ENCODE measurements at places on chromosomes 2 and 18.

DNA sequence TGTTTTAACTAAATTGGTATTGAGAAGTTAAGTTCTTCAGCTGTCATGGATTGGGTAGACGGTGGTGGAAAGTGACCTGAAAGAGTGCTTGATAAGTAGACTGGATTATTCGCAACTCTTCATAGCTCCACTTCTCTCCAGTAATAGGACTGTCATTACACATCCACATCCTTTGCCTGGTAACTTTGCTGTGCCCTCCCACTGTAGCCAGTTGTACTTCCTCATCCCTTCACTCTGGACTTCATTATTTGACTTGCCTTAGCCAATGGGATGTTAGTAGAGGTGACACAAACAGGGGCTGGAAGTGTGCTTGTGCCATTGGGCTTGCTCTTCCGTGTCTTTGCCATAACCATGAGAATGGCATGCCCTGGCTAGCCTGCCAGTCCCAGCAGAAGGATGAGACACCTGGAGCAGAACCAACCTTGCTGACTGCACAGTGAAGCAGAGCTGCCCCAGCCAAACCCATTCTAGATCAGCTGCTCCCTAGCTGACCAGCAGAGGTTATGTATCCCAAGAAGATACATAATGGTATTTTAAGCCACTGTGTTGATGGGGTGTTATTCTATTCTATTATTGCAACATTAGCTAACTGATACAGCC is 16.9 kb downstream of the QPCT start:
- no peak for DNase-seq

DNA sequence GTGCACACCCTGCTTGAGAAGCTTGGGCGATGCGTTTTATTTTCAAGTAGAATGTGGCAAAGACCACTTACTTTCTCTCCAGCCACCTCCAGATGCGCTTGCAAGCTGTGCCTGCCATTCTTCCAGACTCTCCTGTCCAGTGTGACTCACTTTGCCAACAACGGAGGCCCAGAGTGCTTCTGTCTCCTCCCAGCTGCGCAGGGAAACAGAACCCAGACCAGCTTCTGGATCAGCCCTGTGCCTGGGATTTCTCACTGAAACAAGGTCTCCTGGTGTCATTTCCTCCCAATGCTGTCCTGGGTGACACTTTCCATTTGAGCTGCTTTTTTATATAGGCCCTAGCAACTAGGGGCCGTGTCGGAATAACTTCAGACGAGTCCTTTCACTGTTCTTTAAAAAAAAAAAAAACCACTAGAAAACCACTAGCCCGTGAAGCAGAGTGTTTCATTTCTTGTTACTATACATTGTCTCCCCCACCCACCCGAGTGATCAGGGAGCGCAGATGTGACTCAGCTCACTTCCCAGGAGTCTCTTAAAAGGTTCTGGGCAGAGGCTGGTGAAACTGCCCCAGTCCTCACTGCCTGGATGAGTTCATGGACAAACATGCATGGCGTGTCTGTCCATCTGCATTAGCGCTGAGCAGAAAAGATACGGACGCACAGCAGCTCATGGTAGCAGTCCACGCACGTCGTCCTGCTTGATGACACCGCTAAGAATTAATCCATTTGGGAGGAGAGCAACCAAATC is 25.3 kb upstream of the RPL31 start:
- DNase-seq = peak; percentile 83

DNA sequence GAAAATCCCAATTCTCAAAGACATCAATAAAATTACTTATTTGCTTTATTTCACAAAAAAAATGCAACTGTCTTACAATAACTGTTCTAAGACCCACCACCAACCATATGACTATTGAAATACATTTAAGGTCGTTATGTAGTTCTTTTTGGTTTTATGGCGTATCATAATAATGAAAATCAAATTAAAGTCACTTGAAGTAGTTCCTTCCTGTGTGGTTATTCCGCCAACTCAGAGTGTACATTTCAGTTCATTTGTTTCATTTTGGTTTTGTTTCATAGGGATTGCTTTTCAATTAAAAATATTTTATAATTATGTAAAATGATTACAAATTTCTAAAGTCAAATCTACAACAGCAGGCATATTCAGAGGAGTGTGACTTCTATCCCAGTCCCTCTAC is 45.9 kb upstream of the AAK1 start:
- DNase-seq = no peak

DNA sequence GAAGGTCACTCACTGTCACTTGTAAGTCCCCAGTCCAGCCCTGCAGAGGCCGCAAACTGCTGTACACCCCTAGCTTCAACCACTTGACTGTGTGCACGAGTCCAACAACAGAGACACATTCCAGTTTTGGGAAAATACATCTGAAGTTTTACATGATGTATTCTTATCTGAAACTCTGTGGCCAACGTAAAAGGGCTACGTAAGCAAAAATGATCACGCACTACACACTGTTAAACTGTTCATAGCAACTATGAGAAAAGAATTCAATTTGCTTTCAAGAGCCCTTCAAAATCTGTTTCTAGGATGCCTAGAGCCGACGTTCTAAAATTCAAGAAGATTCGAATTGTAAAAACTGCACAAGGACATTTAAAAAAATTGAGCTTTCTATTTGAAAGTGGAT is 26.0 kb downstream of the EDAR start:
- DNase-seq = no peak

- DNase-seq = no peak
Observed at GRCh38 chr2:236527159-236527630, 42.4 kb upstream of the ACKR3 start.

- no peak for DNase-seq
Observed at GRCh38 chr2:234483568-234484251, 13.2 kb downstream of the ARL4C start.

DNA sequence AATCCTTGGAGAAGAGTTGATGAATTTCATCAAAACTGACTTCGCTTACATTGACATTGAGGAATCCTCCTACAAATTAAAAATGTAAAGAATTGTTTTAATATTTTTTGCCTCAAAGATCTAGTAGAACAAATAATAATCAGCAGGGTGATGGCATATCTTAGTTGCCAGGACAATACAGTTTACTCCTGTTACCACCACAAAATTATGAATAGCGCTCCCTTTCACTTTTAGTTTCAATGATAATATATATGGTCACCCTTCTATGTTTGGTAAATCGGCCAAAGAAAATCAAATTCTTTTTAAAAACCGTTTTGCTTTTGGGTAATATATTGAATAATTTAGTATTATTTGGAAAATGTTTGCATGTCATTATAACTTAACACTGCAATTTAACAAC is 39.0 kb downstream of the B4GALT6 start:
- DNase-seq = no peak

GRCh38 chr2:68196120-68196716 is 38.5 kb downstream of the PNO1 start:
- DNase-seq = peak; percentile 80

DNA sequence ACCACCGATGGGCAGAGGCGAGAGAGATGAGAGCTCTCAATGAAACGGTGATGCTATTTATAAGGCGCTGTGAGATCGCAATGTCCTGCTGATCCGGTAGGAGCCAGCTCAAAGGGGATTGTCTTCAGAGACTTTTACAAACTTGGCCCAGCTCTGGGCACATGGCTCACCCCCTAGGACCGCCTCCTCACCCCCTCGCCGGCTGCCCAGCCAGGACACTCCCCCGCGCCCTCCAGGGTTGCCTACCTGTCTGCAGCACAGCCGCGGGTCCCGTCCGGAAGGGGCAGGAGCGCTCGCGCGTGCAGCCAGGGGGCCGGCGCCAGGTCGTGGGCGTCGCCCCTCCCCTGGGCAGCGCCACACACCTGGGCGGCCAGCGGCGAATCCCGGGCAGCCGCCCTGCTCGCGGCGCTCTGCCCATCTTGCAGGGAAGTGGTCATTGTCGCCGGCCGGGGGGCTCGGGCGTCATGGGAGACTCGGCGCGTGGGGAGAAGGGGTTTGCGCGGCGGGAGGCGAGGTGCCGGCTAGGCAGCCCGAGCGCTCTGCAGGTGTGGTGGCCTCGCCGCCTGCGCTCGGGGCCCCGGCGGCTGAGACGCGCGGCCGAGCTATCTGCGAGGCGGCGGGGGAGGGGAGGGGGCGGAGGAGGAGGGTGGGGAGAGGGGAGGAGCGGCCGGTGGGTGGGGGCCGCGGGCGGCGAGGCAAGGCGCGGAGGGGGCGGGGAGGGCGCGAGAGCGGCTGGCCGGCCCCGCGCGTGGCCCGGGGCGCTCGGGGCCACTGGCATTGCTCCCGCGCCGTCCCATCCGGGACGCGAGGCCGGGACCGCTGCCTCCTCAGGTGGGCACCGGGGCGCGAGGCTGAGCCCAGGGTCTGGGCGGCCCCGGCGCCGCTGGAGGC is at the start of gene GRB14:
Gene GRB14 (minus strand): TSS at position 610 of the 891 bp plus-strand sequence. CDS start 173 bp downstream, at position 437.
- peak; percentile 64 for DNase-seq

DNA sequence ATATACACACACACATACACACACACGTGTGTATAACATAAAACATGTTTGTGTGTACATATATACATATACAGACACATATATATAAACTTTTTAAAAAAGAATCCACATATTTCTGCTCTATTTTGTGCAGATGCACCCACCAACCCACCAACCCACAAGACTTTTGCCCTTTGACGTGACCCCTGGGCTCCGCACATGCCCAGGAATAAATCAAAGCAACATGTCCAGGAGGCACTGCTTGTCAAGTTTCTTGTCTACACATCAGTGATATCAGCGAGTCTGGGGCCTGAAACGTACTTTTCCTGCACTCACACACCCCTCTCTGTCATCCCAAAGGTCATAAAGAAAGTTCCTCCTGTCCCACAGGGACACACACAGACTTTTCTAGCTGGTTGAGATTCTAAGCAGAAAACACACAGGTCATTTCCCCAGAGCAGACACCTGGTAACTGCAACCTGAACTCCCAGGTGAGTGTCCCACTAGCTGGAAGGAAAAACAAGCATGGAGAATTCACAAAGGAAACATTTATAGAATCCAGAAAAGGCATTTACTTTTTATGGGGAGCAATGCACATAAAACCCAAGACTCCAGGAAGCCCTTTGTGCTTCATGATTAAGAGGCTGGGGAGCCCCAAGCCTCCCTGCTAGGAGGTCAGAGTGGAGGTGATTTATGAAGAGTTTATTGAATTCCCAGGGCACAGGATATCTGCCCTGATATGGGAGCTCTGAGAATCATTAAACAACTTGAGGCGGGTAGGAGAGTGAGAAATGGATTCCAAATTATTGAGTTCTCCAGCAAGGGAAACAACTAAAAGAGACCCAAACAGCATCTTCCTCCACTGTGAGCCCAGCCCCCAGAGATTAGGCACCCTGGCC is 211.6 kb downstream of the MGAT5 start:
- DNase-seq = no peak

DNA sequence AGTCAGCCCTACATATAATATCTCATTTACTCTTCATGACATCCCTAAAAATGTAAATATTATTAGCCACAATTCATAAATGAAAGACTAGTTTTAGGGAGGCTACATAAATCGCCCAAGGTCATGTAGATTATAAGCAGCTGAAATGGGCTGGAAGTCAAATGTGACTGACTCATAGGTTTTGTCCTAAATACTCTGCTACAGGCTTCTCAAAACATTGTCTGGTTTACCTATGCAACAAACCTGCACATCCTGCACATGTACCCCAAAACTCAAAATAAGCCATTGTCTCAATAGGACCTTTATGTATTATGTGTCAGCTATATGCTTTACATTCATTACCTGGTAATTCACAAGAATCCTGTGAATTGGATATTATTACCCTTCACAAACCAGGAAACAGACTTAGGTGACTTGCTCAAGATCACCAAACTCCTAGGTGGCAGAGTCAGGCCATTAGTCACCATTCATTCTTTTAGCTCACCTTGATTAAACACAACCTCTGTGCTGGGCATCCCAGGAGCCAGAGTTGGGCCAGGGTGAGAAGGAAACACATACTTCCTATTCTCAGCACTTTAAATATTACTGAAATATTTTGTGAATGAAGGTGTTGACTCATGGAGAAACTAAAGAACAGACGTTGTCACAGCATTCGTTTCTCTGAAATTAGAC is 69.4 kb upstream of the CPO start:
- DNase-seq = no peak

- no peak for DNase-seq
Observed at GRCh38 chr2:58899692-58900091, 658.6 kb upstream of the FANCL start.

- no peak for DNase-seq
Observed at GRCh38 chr2:88160517-88160916, 9.6 kb upstream of the THNSL2 start.

- DNase-seq = no peak
Observed at GRCh38 chr2:37563375-37564015, 107.9 kb downstream of the CDC42EP3 start.

DNA sequence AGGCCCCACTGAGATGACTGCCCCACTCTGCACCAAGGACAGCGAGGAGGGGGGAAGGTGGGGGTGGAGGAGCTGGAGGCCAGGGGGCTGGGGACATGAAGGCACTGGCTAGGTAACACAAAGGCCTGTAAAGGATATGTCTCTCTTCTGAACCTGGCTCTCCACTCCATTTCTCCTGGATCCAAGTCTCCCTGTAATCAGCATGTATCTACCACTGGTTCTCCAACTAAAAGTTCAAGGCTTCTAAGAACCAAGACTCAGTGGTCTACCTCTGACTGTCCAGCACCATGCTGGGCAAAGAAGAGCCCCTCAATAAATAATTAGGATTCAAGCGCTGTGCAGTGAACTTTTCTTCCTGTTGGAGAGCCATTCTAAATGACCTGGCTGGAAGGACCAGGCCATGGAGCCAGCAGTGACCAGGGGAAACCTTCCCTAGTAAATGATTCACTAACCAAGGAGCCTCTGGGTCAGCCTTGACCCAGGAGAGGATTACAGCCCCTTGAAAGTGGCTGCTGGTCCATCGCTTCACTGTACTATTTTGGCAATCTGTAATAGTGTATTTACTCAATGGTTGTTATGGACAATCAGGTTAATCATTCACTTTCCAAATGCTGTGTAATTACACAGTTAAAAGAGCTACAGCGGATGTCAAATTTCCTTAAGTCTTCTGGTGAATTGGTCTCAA is 73.2 kb downstream of the BCL11A start:
- DNase-seq = no peak

- DNase-seq = no peak
Observed at GRCh38 chr2:17853799-17854198, 24.7 kb upstream of the KCNS3 start.

DNA sequence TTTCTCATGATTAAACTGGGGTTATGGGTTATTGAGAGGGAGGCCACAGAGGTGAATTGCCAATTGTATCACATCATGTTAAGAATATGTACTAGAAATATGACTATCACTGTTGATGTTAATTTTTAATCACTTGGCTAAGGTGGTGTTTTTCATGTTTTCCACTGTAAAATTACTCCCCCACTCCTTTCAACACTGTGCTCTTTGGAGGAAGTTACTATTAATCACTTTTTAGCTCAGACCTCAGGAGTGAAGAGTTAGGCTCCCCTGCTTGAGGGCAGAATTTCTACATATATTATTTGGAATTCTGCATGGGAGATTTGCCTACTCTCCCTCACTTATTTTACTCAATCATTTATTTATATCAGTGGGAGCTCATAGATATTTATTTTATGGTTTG is 76.0 kb upstream of the OSR1 start:
- DNase-seq = no peak

- no peak for DNase-seq
Observed at GRCh38 chr2:157477919-157478318, 34.0 kb upstream of the CYTIP start.

GRCh38 chr2:158671360-158672245 is 123.5 kb upstream of the DAPL1 start:
- DNase-seq = no peak

Measured in eye (tissue), 1 donor.